ENCODE measurements at places on chromosomes 4 and X. TPM values are rescaled to one million over a fixed set of nuclear protein-coding genes. Genes with fewer than 3 reads are reported as not detected.

POLR2B gene
- 117 TPM for total RNA-seq

CLIC2 gene
- total RNA-seq = 0.79 TPM

RAB41 gene
- not detected for total RNA-seq

DNA sequence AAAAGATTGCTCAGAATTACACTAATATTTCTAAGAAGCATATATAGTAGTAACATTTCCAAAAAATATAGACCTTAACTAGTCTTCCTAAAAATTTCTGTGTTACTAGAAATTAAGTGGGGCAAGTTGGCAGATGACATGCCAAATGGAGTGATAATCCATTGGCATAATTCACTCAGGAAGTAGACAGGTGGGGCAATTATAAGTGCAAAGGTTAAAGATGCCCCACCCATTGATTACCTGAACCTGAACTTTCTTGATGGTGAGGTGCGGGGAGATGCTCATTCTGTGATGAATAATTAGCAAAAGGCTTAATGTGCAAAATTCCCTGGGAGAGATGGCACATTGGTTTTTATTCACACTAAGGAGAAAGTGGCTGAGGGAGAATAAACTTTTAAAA, 145.8 kb upstream of the RASGEF1B start:
- DNase-seq = no peak

DNA sequence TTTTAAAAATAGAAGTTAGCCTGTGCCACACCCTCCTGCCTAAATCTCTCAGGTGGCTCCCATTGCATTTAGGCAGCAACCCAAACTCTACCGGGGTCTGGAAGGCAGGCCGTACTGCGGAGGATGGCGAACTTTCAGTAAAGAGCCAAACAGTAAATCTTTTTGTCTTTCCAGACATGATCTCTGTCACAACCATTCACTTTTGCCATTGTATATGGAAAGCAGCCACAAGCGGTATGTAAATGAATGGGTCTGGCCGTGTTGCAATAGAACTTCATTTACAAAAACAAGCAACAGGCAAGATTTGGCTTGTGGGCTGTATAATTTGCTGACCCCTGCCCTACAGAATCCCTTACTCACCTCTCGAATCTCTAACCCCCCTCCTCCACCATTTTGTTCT, 3.3 kb downstream of the RADX start:
- no peak for DNase-seq

DNA sequence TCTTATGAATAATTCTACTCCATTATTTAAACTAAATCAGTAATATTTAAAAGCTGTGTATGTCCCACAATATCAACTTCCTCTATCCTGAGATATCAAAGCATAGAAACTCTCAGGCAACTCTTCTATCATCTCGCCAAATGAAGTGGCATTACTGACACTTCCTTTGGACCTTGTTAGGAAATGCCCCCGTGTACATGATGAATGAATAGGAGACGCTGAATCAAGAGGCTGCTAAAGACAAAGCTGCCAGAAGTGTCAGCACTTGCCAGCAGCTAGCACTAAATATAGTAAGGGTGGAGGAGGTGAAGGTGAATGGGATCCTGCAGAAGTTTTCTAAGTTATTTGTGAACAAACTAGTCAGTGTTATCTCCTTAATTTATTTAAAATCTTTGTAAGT, 99.5 kb upstream of the BLTP1 start:
- no peak for DNase-seq

GRCh38 chr4:139934708-139935195, 219.2 kb downstream of the MAML3 start:
- DNase-seq = no peak

GRCh38 chrX:101677028-101677427, 17.4 kb upstream of the ARMCX2 start:
- DNase-seq = no peak

DNA sequence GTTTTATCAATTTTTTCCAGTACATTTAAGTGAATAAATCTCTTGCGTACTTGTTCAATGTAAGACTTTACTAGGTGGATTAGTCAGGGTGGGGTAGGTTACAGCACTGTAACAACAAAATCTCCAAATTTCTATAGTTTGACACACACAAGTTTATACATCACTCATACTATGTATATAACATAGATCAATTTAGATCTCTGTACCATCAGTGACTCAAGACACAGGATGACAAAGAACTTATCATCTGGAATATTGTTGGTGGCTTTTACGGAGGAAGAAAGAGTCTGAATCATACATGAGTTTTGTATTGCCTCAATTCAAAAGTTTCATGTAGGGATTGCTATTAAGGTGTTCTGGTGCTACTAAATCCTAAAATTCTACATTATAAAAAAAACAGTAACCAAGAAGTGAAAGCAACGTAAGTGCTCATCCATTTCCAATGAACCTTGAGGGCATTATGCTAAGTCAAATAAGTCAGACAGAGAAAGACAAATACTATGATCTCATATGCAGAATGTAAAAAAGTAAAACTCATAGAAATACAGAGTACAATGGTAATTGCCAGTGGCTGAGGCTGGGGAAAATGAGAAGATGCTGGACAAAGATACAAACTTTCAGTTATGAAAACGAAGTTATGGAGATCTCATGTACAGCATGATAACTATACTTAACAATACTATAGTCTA, 98.0 kb upstream of the DKK2 start:
- no peak for DNase-seq

DNA sequence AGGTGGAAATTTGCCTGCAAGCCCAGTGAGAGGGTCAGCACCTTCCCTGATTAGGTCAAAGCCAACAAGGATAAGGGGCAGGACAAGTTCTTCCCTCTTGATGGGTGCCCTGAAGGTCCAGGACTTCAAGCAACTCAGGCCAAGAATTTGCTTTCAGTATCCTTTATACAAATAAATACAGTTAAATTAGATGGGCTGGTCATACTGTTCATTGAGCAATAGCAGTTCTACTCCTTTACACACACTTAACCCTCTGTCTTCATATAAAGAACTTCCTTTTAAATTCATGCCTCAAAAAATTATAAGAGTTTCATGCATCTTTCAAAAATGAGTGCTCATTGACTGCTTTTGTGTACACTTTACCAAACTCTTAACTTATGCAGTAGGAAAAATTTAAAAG, 392.0 kb downstream of the SPRY1 start:
- no peak for DNase-seq

GRCh38 chrX:119942831-119943184, 743 bp downstream of the NKAP start:
- no peak for DNase-seq

DNA sequence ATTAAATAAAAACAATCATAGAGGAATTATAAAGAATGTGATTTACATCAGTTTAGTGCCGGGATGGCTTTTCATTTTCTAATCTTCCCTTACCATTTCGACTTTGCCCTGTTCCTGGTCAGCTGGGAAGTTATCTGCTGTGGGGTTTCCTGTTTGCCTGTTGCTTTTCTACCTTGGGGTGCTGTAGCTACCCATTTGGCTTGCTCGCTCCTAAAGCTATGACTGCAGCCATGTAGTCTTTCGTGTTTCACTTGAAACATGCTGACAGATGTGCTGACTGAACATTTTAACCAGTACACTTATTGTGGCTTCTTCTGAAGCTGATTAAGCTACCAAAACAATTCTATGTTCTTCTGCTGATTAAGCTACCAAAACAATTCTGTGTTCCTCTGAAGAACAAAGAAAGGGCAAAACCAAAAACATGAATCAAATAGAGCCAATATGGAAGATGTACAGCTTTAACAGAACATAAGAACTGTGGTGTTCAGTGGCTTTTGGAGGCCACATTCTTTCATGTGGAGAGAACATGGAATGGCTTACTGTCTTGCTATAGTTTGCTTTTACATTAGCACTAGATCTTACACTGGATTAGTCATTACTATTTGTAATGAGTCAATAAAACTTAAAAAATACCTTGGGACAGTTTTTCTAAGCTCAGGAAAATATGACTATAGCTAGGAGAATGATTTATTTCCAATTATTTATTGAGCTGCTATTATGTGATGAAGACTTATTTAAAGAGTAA, 440.4 kb downstream of the SPRY1 start:
- no peak for DNase-seq
